ENCODE measurements at places on chromosomes 16 and 17.

- DNase-seq = no peak
Observed at GRCh38 chr16:78179666-78180065, 80.2 kb downstream of the WWOX start.

- DNase-seq = no peak
Observed at GRCh38 chr16:71555230-71555891, 21.5 kb downstream of the TAT start.

GRCh38 chr16:69816996-69817395, 54.9 kb downstream of the WWP2 start:
- DNase-seq = no peak

DNA sequence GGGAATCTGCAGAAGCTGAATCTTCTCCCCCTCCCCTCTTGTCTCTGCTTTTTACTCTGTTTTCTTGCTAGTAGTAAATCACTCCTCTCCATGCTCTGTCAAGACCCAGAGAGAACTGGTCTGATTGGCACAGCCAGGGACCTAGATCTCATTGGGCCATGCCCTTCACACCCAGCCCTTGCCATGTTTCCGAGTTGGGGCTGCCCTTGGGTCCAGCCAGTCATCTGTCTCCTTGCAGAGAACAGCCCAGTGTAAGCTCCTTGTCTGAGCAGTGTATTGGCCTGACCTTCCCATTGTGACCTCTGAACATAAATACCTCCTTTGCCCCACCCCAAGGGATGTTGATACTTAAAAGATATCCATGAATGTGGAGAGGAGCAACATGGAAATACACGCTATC, 3.9 kb downstream of the MMP15 start:
- no peak for DNase-seq

DNA sequence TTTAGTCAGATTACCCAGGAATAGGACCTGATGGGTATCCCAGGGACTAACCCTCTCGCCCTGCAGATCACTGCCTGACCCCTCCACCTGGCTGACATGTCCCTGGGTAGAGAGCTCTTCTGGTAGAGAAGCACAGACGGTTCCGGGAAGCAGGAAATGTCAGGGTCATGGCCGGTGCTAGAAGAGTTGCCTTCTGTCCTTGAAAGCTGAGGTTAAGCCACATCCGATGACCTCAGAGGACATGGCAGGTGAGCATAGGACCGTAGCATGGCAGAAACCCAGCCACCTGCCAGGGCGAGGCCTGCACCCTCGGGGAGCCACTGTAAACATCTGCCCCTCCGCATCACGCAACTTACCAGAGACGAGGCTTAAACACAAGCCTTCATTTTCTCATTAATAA, 483.7 kb downstream of the SOX9 start:
- DNase-seq = no peak

DNA sequence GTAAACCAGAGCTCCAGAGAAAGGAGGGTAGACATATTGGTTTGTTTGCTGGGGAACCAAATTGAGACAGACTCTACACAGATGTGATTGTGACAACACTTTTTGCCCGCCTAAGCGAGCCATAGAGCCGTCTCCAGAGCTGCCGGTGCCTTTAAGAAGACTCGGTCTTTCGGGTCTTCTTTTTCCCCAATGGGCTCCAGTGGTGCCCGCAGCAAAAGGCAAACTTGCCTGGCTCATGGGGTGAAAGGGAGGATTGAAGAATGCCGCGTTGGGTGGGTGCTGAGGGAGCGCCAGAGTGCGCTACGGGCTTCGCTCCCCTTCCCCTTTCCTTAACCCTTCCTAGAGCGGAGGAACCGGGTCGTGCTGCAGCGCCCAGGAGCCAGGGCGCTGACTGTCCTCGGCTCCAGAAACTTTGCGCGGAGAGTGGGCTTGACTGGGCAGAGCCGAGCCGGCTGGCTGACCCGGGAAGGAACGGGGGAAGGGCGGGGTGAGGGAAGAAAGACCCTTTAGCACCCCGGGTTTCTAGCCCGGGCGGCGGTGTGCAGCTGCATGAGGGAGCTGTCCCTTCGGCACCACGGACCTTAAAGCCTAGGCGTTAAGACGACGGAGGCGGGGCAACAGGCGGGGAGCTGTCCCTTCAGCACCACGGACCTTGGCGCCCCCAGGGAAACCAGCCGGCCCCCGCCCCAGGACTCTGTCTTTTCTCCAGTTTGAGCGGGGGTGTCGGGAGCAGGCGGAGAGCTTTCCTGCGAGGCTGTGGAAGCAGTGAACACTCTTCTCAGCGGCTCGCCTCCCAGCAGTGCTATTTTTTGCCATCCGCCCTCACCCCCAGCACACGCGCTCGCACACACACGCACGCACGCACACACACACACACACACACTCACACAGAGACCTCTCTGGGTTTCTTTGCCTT, at the start of gene CACNG3:
Gene CACNG3 (plus strand): TSS at position 880 of the 916 bp plus-strand sequence. CDS start 420 bp downstream, outside the sequence.
- DNase-seq = no peak

GRCh38 chr16:10763456-10763855, 19.8 kb downstream of the NUBP1 start:
- DNase-seq = no peak

GRCh38 chr16:50946098-50946497, 204.2 kb downstream of the CYLD start:
- no peak for DNase-seq

DNA sequence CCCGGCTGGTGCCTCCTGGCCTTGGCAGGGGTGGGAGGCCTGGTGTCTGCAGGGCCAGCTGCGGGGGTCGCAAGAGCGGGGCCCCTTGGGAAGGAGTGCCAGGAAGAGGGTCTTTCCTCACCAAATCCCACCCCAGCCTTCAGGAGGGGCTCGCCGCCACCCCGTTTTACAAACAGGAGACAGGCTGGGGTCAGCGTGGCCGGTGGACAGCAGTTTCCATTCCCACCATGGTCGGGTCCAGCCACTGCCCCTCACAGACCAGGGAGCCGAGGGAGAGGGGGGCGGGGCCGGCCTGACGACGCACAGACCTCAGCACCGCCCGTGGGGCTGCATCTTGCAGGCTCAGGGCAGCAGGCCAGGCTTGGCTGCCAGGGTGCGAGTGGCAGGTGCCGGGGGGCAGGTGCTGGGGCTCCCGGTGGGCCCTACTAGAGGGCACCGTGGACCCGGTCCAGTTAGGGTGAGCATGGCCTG, 7.6 kb downstream of the CBFA2T3 start:
- no peak for DNase-seq

DNA sequence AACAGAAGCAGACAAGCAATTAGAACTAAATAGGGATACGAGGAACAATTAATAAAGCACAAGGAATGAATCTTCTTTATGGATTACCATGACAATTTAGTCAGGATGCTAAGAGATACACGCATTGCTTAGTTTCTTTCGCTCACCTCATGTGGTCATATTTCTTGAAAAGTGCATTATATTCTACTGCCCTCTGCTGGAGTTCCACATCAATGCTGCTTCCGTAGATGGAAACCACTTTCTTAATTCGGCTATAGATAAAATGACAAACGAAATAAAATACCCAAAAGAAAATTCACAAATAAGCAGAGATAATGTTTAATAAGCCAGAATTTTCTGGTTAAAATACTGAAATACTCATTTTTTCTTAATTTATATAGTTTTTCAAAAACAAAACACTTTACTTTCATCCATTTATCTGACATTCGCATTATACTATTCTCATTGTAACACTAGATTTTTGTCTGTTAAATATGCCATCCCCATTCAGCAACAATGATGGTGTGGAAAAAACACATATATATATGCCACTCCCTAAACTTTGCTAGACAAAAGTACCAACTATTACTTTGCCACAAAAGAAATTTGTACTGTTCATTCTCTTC, 22.0 kb upstream of the PHLPP2 start:
- no peak for DNase-seq

DNA sequence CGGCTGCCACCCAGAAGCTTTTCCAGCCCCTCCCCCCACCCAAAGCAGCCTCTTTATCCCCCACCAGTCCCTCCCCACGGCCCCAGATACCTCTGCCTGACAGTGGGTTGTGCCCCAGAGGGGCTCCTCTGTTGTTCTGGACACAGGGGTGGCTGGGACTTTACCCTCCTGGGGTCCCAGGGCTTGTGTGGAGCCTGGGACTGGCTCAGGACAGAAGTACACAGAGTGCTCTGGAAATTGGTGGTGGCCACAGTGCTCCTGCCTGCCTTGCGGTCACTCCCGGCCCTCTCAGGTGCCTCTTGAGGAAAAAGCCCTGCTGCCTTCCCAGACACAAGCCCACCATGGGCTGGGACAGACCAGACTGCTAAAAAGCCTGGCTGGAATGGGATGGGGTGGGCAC, 68.2 kb downstream of the RAB11FIP4 start:
- DNase-seq = no peak

DNA sequence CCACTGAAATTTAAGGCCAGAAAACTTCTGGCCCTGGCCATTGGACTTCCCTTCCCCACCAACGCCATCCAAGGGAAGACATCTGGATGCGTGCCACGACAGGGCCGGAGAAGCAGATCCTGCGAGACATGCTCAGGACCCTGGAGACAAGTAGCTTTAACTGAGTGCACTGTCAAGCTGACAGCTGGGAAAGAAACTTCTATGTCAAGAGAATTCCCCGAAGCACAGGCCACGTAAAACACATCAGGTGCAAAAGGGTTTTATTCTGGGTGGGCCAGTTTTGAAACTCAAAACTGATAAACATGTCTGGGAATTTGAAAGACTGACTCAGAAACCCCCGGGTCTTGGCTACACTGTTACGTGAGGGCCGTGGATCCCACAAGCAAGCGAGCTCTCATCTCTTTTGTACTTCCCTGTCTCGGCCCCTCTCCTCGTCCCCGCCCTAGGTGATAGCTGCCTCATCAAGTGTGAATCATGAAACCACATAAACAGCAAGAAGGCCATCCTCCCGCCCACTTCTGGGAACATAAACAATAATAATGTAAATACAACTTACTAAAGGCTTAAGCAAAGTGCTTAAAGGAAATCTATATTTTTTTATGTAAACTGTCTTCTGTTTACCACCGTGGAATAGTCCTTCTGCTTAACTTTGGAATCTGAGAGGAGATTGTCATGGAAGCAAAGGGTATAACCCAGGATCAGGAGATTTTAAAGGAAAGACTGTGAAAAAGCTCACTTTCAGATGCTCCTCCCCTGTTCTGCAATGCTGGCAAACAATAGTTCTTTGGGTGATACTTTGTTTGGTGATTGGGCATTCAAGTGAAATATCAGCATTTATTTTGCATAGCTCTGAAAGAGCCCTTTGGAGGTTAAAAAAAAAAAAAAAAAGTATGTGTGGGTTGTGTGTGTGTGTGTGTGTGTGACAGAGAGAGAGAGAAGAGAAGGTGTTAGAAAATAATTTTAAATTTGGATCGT, 406.0 kb upstream of the MAF start:
- no peak for DNase-seq

GRCh38 chr16:57764341-57765159, 29.0 kb downstream of the KATNB1 start:
- DNase-seq = no peak

DNA sequence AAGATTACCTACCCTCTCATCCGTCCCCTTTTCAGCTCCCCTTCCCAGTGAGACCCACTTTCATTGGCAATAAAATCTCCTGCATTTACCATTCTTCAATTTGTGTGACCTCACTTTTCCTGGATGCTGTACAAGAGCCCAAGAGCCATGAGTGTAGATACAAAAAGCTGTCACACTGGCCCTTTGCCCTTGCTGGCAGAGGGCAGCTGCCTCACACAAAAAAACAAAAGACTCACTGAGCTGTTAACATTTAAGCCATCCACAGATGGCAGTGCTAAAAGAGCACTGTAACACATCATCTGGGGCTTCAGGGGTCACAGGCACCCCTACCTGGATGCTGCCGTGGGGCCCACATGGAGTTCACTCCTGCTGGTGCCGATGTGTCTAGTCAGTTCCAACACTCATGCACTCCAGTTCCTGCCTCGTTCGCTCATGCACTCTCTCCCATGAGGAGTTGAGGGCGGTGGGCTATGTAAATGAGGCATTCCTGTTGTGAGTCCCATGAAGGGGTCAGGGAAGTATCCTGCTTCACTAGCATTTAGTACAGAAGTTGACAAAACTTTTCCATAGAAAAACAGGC, 123.1 kb downstream of the CA10 start:
- DNase-seq = no peak

GRCh38 chr17:27332047-27332393, 38.1 kb downstream of the WSB1 start:
- DNase-seq = no peak

DNA sequence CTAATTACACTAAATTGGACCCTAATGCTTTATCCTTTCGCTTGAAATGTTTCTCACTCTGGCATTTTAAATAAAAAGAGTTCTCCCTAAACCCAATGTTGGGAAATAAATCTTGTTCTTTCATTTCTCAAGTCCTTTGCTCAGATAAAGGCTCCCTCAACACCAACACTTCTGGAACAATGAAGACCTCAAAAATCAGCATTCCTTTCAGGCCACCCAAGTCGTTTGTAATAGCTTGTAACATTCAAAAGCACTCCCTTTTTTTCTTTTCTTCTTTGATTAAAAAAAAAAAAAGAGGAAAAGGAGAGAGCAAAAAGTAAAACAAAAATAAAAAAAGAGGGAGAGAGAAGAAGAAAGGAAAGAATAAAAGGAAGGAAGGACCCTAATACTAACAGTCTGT, 23.3 kb upstream of the FOXJ1 start:
- DNase-seq = no peak

DNA sequence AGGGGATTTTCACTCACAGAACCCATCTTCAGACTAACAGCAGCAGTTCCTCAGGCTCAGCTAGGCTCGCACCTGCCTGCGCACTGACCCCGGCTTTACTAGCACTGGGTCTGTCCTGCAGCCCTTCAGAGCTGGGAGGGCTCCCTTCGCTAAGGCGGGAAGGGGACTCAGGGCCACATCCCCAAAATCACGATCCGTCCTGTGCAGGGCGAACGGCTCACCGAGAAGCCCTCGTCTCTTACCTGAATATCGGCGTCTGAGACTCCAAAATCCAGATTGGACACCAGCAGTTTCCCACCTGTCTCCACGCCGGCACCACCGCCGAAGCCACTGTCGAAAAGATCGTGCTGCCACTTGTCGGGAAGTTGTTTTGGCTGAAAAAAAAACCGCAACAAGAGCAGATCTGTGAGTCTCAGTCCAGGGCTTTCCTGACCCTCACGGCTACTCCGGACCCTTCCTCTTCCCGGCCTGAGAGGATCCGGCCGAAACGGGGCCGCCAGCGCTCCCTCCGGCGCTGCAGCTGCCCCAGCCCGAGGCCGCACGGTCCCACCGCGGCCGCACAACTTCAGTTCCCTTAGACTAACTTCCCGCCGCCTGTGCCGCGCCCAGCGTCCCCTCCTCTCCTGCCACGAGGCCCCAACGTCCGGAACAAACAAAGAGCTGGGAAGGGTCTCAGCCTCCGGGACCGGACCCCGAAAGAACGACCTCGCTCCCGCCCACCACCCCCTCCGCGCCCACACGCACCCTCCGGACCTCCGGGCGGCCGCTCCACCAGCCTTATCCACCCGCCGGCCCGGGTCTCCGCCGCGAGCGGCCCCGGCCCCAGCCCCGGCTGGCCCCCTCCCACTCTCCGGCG, 711 bp downstream of the ALYREF start:
- DNase-seq = peak; percentile 13

GRCh38 chr17:82816358-82816757, 23.5 kb downstream of the ZNF750 start:
- DNase-seq = no peak
